ENCODE measurements at places on chromosomes 4 and X. TPM values are rescaled to one million over a fixed set of nuclear protein-coding genes. Genes with fewer than 3 reads are reported as not detected.

Gene RIBC1
- total RNA-seq: not detected

Gene GAGE13
- total RNA-seq: not detected

Gene FGD1
- total RNA-seq: 7.0 TPM

Gene DNAAF6
- not detected for total RNA-seq

Gene FOXR2
- total RNA-seq: not detected

Gene FRMPD3
- total RNA-seq: not detected

Gene BEX3
- 136 TPM for total RNA-seq

DNA sequence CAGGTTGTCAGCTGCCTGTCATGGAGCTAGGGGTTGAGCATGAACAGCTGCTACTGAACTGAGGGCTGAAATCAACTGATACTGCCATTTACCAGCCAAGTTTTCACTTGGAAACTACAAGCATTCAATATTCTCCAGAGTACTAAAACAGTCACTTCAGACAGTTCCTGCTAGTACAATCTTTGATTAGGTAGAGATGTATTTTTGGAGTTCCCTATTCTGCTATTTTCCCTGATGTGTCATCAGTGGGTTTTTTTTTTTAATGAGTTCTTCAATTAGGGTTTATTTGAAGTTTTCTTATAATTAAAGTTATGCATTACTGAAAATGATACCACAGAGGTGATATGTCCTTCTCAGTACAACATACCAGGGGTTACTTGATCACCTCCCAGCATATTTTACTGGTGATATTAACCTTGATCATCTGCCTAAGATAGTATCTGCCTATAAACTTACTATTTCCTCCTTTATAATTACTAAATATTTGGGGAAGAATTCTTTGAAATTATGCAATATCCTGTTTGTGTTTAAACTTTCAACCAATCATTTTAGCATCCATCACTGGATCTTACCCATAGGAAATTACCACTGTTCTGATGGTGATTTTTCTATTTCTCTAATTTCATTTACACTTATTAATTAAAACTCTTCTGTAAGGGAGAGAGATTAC lies 13.6 kb downstream of the PDCL2 start:
- DNase-seq: no peak

DNA sequence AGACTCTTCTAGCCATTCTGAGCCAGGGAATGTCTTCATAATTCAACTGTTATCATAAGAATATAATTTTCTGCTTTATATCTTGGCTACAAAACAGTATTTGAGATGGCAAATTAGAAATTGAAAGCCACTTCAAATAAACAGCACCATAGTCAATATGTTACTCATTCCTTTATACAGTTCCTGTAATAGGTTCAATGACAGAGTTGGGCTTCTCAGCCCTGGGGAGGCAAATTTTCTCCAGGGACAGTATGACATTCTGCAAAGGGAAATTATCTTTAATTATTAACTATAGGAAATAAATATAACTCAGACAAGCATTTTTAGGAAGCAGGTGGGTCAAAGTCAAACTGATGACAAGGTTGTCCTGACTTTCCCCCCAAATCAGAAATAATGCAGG lies 71.9 kb upstream of the RPS6KA6 start:
- no peak for DNase-seq

GRCh38 chrX:94560930-94561329 lies 886.9 kb downstream of the FAM133A start:
- no peak for DNase-seq

DNA sequence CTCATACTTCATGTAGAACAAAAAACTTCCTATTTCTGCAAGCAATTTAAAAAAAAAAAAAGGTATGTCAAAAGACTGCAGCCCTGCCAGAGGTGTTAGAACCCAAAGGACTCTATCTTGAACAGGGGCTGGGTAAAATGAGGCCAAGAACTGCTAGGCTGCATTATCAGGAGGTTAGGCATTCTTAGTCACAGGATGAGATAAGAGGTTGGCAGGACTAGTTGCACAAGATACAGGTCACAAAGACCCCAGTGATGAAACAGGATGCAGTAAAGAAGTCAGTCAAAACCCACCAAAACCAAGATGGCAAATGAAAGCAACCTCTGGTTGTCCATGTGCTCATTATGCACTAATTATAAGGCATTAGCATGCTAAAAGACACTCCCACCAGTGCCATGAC lies 104.1 kb downstream of the ANOS1 start:
- DNase-seq: no peak

- DNase-seq: no peak
These were observed 106.9 kb downstream of the PPARGC1A start for GRCh38 chr4:23782778-23783437.

- DNase-seq: no peak
These were observed 111.8 kb downstream of the TMEM144 start for GRCh38 chr4:158322109-158322508.

GRCh38 chr4:168247603-168248002 lies 70.9 kb downstream of the DDX60 start:
- DNase-seq: no peak

DNA sequence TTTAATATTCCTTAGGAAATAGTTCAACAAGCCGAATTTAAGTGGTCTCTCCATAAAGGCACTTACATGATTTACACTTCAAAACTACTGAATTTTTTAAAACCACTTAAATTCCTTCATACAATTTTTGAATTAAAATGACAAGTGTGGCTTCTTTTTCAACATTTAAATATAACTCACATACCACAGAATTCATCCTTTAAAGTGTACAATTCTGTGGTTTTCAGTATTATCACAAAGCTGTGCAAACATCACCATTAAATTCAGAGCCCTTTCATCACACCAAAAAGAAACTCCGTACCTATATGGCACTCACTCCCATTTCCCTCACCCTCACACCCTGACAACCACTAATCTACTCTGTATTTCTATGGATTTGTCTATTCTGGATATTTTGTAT lies 200.9 kb upstream of the MAB21L2 start:
- DNase-seq: no peak

- no peak for DNase-seq
These were observed 186.0 kb downstream of the MID1IP1 start for GRCh38 chrX:38987198-38987651.

DNA sequence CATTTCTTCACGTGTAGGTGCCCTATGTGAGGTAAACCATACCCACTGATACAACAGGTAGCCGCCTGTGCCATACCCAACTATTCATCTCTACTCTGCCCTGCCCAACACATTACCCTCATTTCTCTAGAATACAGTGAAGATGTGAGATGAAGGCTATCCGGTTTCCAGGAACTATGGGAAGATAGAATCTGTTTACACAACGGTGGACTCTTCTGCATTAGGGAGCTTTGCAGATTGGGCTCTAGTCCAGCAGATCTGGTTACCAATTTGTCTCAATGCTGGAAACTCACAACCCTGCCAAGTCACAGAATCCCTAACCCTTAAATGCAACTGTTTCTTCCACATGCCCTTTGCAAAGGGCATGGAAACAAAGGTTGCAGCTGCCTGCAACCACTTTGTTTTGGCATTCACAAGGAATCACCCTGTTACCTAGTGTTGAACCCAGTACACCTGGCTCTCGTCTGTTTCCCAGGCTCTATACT lies 6.4 kb upstream of the SLAIN2 start:
- DNase-seq: no peak

Measured in thoracic aorta (tissue), 2 donors.